ENCODE measurements at places on chromosomes 16 and 17. TPM values are rescaled to one million over a fixed set of nuclear protein-coding genes. Genes with fewer than 3 reads are reported as not detected.

- H3K4me3 ChIP-seq, result no peak overlapping the region
- no peaks in the 10 kb centered on the region for H3K4me1 ChIP-seq
- H3K36me3 ChIP-seq, result no peaks in the 10 kb centered on the region
- DNase-seq, result no peak
- no peak overlapping the region for H3K27ac ChIP-seq
Observed at GRCh38 chr17:73933871-73934270, 269.6 kb upstream of the RPL38 start.

DNA sequence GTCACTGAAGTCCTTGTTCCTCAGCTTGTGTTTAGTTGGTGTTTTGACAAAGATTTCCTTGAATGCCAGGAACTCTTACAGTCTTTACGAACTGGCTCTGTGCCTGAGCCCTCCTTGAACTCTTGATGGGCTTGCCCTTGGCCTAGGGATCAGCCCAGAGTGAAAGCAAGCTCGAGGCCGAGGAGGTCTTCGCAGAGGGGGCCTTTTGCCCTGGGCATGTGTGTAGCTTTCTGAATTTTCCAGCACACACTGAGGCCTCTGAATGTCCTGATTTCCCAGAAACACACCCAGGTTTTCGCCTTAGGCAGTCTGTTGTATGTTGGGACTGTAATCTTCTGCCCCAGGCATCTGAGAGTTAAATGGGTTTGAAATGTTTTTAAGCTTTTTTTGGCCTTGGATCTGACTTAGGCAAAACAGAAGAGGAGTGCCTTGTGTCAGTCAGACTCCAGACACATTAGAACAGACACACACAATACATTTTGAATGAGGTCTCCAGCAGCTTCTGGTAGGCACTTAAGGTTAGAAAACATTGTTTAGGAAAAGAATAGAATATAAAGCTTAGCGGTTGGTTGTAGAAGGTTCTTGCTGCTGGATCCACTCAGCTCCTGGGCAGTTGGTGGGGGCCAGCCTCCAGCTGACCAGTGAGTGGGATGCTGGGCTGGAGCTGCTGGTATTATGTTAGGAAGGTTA is 17.1 kb downstream of the FOXK2 start:
- no peak overlapping the region for H3K27ac ChIP-seq
- H3K36me3 ChIP-seq, result no peaks in the 10 kb centered on the region
- no peaks in the 10 kb centered on the region for H3K27me3 ChIP-seq

DNA sequence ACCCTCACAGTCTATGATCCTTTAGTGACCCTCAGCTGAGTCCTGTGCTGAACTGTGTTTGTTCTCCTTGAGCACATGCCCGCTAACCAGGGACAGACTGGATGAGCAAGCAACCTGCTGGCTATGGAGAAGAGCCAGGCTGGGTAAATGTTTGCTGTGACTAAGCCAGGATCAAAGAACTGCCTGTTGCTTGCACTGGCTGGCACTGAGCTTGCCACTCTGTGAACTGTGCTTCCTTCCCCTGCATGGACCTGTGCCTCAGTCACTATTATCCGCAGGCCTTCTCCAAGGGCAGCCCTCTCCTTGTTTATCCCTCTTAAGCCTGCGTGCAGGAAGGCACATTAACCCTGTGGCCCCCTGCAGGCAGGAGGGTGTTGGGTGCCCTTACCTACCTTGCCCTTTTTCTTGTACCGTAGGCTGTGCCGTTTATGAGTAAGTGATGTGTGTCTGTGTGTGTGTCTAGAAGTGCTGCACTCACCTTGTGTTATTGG is 7.4 kb downstream of the PNPO start:
- H3K4me1 ChIP-seq, result peaks cover 47% of the 10 kb centered on the region
- no peaks in the 10 kb centered on the region for H3K36me3 ChIP-seq
- no peak overlapping the region for H3K4me3 ChIP-seq

DNA sequence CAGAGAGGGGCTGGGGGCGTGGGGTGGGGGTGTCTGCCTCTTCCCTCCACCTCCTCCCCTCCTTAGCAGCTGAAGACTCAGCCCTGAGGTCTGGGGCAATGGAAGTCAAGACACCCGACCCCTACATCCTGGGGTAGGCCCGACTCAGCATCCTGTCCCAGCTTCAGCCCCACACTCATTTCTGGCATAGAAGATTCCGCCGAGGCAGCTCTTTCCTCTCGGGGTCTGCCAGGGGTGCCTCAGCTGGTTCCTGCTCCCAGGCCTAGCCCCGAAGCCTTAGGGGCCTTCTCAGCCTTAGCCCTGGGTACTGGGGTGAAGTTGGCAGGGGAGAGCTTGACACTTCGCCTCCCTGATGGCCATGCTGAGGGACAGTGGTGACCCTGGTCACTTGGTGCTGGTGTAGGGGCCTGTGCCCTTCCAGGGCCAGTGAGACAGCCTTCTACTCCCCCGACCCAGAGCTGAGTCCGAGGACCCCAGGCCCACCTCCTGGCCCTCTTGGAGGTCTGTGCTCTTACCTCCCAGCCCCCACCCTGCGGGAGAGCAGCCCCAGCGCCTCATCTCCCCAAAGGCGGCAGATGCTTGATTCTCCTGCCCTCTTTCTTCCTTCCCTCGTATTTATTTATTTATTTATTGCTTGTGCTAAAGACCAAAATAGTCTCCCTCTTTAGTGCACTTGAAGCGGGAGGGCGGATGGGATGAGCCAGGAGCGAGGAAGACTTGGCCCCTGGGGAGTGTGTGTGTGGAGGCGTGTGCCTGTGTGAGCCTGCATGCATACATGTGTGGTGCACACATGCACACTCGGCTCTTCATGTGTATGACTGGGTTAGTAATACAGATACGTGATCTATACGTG is 42.5 kb downstream of the KCNJ12 start:
- H3K4me1 ChIP-seq, result peaks cover 18% of the 10 kb centered on the region
- no peaks in the 10 kb centered on the region for H3K27me3 ChIP-seq
- no peaks in the 10 kb centered on the region for H3K36me3 ChIP-seq
- no peak for DNase-seq
- no peak overlapping the region for H3K4me3 ChIP-seq

GRCh38 chr16:3681206-3681605 is 26.7 kb downstream of the DNASE1 start:
- H3K27me3 ChIP-seq, result no peaks in the 10 kb centered on the region
- no peak for DNase-seq
- no peak overlapping the region for H3K27ac ChIP-seq
- H3K4me1 ChIP-seq, result no peaks in the 10 kb centered on the region
- H3K36me3 ChIP-seq, result peaks cover 17% of the 10 kb centered on the region
- no peak overlapping the region for H3K4me3 ChIP-seq

Gene AKTIP
- polyA plus RNA-seq, result 55.6 TPM

DNA sequence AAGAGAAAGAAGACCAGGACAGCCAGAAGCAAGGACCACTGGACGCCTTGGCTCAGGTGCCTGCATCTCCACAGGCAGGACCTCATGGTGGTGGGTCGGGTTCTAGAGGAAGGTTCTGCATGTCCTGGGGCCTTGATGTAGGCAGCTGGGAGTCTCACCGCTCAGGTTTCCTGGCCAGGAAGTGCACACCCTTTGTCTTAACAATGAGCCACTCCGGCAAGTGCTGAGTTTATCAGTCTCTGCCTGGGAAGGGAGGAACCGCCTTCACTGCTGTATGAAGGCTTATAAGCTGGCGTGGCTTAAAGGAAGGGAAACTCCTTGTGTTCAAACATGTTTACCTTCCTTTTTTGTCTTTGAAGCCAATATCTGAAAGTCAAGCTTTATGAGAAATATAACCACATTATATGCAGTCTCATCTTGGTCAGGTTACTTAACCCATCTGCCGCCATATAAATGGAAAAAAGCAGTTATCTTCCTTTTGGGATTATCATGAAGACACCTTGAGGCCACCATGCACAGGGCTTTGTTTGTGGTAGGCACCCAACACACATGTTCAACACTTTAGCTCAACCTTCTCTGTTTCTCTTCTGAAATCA is at the start of gene ST6GALNAC1:
TSS of gene ST6GALNAC1 (minus strand) at position 205 of the 596 bp plus-strand sequence. CDS start at position 86, 119 bp downstream.
- H3K4me3 ChIP-seq, result peak within 1 kb of the TSS; percentile 22
- H3K4me1 ChIP-seq, result peaks cover 15% of the 10 kb centered on the region
- DNase-seq, result no peak
- H3K27ac ChIP-seq, result peak within 1 kb of the TSS; percentile 63
- H3K27me3 ChIP-seq, result no peaks in the 10 kb centered on the region
- no peaks in the 10 kb centered on the region for H3K36me3 ChIP-seq

- no peaks in the 10 kb centered on the region for H3K27me3 ChIP-seq
- DNase-seq, result no peak
- H3K36me3 ChIP-seq, result peaks cover 6% of the 10 kb centered on the region
- no peak overlapping the region for H3K4me3 ChIP-seq
- no peak overlapping the region for H3K27ac ChIP-seq
Observed at GRCh38 chr16:70756071-70756470, 44.9 kb downstream of the VAC14 start.

Data from CD8-positive, alpha-beta memory T cell (primary cell).